ENCODE measurements at places on chromosomes 2 and 18.
A peak's percentile ranks its signal among the peaks of the same experiment; 100 is the strongest.

DNA sequence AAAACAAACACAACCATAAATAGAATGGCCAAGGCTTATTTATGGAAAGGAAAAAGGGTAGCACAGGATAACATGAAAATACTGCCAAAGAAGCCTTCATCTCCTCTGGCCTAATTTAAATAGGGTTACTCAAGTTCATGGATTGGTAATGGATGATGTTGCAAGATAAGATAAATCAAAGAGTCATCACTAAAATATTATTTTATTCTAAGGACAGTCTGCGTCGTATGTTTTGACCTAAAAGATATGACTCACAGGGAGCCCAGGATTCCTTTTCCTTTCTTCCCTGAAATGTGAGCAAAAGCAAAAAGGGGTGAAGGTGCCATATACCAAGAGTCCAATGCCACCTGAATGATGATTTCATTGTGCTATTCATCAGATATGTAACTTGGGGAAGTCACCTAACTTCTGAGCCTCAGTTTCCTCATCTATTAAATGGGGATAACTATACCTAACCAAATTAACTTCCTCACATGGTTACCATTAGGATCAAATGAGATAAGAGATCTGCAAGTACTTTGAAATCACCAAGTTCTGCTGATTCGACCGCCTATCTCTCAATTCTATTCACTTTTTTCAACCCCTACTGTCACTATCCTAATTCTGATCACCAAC lies 137.7 kb downstream of the THADA start:
- peak; percentile 74 for DNase-seq

- peak; percentile 36 for DNase-seq
These were observed 4.9 kb downstream of the TANC1 start for GRCh38 chr2:158973116-158973956.

GRCh38 chr18:22284581-22285360 lies 115.4 kb downstream of the GATA6 start:
- no peak for DNase-seq

DNA sequence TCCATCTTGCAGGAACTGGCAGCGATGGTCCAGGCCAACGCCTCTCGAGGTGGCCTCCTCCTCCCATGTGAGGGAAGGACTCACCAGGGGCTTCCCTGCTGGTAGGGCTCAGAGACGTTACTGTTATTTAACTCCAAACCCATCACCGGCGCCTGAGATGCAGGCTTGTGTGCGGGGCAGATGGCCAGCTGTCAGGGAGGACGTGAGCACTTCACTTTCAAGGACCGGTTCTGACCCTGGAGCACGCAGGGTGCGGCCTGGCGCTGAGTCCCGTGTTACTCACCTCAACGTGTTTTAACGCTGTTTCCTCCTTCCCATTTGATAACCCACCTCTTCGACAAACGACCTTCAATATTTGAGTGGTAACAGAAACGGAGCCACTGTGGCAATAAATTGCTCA lies 350.2 kb downstream of the ZNF516 start:
- no peak for DNase-seq

GRCh38 chr2:188518381-188518780 lies 226.7 kb downstream of the GULP1 start:
- peak; percentile 77 for DNase-seq

GRCh38 chr2:30136764-30137444 lies 9.9 kb upstream of the YPEL5 start:
- no peak for DNase-seq

DNA sequence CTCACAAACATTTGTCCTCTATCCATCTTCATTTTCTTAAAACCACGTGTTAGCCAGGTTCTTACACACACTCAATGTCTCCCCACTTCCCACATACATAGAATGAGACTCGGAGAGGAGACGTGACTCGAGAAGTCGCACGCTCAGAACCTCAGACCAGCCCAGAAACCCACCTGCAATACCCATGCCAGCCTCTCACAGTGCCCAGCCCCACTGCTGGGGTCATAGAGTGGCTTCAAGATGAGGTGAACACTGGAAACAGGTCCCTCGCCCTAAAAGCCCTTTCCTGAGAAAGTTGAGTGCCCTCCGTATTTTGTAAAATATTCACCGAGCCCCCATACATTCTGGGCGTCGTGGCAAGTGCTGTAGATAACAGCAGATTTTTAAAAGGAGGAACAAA lies 487.4 kb downstream of the EIPR1 start:
- no peak for DNase-seq

GRCh38 chr2:209499069-209499468 lies 75.2 kb downstream of the MAP2 start:
- peak; percentile 30 for DNase-seq

- peak; percentile 15 for DNase-seq
These were observed 100.7 kb upstream of the STK39 start for GRCh38 chr2:168348076-168348475.

DNA sequence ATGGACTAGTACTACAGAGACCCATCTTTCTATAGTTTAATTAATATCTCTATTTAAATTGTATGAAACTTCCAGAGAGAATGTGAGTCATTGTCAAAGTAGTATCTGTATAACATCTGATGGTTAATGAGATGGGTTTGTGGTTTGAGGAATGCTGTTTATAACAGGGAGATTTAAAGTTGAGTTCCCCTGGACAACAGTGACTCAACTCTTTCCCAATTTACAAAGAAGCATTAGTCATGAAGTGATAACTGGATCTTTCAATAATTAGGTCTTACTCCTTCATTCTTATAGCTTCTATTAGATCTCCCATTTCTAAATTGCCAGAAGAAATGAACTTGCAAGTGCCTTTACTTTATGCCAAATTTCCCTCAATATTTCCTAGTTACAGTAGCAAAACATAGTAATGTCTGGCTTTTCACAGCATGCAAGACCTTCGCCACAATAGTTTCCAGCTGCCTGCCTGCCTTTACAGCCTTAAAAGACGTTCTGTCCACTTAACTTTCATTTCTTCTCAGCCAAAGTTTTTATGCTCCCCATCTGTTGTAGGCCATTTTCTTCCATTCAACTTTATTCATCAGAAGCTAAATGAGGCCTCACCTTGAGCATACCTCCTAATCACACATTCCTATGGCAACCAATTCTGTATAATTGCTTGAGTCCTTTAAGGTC lies 47.7 kb upstream of the WDR75 start:
- peak; percentile 98 for DNase-seq

DNA sequence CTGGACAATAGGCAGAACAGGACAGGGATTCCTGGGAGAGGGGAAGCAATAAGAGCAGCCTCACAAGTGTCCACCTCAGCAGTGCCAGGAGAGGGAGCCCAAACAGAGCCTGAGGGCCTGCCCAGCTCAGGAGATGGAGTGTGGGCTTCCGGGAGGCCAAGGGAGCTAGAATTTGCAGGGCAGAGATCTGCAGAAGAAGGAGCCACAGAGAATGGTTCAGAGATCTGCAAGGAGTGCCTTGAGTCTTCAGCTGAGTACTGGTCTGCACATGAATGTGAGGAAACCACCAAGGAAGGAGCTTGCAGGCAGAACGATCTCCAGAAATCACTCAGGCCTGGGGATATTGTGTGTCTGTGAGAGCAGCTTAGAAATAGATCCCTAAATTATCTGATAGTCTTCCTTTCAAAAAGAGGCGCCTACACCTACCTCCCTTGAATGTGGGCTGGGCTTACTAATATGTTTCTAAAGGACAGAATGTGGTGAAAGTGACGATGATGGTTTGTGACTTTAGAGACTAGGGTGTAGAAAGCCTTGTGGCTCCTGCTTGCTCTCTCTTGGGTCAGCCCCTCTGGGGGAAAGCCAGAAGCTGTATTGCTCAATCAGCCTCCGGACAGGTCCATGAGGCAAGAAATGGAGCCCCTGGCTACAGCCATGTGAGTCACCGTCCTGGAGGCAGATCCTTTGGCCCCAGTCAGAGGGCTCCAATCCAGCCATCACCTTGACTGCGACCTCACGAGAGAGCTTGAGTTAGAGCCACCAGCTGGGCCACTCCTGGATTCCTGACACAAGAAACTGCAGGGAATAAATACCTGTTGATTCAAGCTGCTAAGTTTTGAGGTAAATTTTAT lies 7.6 kb upstream of the LPIN1 start:
- peak; percentile 74 for DNase-seq

- DNase-seq, result no peak
These were observed 10.9 kb downstream of the TMEM200C start for GRCh38 chr18:5884375-5884774.

Data from astrocyte (in vitro differentiated cells and primary cell).